ENCODE measurements at places on chromosomes 5 and 9. TPM values are rescaled to one million over a fixed set of nuclear protein-coding genes. Genes with fewer than 3 reads are reported as not detected.

Gene GPRIN1
- 7.3 TPM for total RNA-seq

Gene MORN5
- total RNA-seq, result not detected

Gene TMC1
- 0.28 TPM for total RNA-seq

Gene ZDHHC11
- total RNA-seq, result 2.1 TPM

Gene FCN2
- total RNA-seq, result not detected

Gene GLIPR2
- total RNA-seq, result 44.5 TPM

Gene PCDHA9
- under 0.01 TPM for total RNA-seq

Gene ADGRD2
- not detected for total RNA-seq

Gene MYOT
- not detected for total RNA-seq

Gene PCDHGB4
- 27.3 TPM for total RNA-seq

Gene SYK
- total RNA-seq, result not detected

Gene SPATA31E1
- total RNA-seq, result not detected

Gene C9orf153
- 1.1 TPM for total RNA-seq

Gene HTR4
- not detected for total RNA-seq

Gene EIF4EBP3
- 0.28 TPM for total RNA-seq

Gene PDCD1LG2
- 8.3 TPM for total RNA-seq

Gene IRX1
- total RNA-seq, result not detected

Gene ZNF366
- 0.05 TPM for total RNA-seq

Gene RGS7BP
- 0.18 TPM for total RNA-seq

Gene SLC1A3
- 14.3 TPM for total RNA-seq

Gene DND1
- total RNA-seq, result 0.30 TPM

Gene RAB24
- total RNA-seq, result 25.5 TPM

Gene LRRC14B
- not detected for total RNA-seq

Gene ZDHHC11B
- total RNA-seq, result not detected

All from smooth muscle cell of the umbilical artery (primary cell).